Stimulated activated CD8-positive, alpha-beta memory T cell treated with anti-CD3 and anti-CD28 coated beads, Interleukin-7, amount 100 ng/mL, for 48 hours (primary cell): ENCODE measurements at places on chromosomes 13 and 19.

GRCh38 chr13:106491928-106492587, 43.4 kb downstream of the EFNB2 start:
- DNase-seq, result no peak

GRCh38 chr13:20193162-20193906, 596 bp upstream of the GJB2 start:
- no peak for DNase-seq

DNA sequence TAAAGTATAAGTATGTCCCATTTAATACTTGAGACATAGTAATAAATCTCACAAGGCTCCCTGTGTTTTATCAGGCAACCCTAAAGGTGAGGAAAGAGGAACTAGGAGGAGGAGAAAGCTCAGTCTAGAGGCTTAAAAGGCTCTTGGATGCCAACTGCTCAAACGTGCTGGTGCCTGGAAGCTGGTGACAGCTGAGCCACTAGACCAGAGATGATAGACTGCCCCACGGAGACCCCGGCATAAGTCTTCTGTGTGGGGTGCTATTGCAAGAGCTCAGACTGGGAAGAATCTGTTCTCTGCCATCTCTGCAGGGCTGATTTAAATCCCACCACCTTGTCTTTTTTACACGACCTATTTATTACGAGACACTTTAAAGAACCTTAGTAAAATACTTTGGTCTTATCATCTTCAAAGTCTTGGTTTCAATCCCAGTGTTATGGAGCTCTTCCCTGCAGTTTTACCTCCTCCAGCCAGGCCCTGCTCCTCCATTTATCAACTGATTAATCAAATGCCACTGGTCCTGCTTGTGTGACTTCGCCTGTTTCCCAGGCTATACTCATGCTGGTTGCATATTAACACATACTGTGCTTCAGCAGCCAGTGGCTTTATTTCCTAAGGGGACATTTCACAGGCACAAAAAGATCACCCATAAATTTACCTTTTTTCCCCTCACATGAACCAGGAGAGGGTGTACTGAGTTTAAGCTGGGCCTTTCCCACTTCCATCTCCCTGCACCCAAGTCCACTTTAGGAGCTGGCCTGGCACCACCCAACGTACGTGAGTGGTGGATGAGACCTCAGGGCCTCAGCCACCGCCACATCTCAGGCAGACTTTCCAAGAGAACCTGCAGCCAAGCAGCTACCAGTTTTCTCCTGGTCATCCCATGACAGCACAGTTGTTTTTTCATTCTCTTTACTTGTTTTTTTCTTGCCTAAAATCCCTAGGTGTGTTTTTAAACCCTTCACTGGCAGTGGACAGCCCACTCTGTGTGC, 7.8 kb upstream of the ATP12A start:
- no peak for DNase-seq

- no peak for DNase-seq
These were observed 371.1 kb downstream of the PCDH9 start for GRCh38 chr13:66859078-66859477.

DNA sequence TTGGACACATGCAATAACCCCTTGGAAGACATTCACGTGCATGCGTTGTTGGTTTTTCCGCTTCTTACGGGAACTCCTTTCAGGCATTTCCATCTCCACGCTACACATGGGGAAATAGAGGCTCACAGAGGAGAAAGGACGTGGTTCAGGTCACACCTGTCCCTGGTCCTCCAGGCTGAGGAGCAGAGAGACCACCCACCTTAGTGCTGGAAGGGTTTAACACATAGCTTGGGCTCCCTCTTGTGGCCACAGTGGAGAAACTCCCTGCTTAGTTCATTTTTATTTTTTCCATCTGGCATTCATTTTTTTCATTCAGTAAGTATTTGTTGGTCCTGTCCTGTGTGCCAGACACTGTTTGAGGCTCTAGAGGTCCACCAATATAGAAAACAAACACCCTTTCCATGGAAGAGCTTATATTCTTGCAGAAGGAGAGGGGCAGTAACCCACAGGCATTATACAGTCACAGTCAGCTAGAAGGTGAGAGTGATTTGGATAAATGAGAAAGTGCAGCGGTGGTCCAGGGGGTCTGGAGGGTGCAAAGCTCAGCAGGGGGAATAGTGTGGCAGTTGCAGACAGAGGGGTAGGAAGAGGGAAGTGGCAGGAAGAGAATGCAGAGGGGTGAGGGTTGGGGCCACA, 24.2 kb upstream of the TTYH1 start:
- peak; percentile 45 for DNase-seq

DNA sequence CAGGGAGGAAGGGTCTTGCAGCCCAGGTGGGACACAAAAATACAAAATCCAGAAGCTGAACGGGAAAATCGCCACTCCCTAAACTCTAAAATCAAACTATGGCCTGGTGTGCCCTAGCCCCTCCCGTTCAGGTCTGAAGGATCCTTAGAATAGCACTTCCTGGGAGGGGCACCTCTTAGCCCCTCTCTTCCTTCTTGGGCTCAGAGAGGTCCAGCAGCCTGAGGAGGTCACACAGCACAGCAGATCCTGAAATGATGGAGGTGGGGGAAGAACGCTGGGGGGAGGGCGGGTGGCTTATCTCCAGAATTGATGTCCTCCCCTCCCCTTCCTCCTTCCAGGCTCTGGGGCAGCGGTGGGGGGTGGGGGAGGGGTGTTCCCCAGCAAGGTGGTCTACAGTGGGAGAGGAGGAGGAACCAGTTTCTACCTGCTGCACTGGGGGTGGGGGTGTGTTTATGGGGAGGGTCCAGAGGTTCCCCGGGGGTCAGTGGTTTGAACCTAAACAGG, 1.9 kb downstream of the DIRAS1 start:
- DNase-seq, result no peak

DNA sequence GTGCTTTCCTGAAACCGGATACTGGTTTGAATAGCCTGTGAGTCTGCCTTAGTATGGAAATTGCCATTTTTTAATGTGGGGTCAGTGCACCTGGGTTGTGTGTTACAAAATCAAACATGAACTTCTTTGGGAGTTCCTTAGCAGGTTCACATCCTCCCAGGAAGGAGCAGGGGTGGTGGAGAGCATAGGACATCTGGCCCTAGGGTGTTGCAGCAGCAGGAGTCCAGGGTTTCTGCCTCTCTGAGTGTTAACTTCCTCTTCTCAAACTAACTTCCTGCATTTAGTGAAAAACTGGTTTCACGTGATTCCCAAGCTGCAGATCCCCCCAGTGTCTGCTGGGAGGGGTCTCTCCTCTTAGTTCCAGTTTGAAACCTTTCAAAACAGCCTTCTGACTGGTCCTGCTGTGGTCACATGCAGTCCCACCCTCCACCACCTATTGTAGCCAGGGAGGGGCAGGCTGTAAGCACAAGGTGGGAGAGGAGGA, 7.2 kb downstream of the RNASEH2B start:
- no peak for DNase-seq

DNA sequence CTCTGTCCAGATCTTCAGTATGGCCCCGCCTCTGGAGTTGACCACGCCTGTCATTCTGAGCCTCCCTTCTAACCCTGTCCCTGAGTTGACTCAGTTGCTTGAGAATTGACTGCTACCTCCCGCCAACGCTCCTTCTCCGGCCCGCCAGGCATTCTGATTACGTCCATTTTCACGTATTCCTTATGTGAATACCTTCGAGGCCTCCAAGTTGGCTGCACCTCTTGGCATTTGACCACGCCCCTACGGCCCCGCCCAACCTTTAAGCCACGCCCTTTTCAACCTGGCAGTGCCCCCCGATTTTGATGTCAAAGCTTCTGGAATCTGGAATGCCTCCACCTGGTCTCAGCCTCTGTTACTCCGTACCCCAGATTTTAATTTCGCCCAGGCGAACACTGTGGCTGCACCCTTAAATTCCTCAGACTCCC, 1.7 kb upstream of the EML2 start:
- DNase-seq, result peak; percentile 34

DNA sequence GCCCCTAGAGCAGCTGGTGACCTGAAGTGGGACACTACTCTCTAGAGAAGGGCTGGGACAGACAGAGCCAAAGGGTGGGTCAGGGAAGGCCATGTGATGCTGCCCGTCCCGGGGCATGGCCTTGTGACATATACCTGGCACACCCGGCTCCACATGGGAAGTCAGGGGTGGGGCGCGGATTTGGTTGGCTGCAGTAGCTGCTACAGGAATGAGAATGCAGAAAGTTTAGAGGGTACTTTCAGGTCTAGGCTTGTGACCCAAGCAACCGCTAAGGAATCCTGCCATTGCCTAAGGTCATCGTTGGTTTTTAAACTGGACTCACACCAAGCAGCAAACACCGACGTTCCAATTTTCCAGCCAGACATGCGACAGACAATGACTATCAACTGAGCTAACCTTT, 25.9 kb downstream of the RCBTB2 start:
- no peak for DNase-seq

DNA sequence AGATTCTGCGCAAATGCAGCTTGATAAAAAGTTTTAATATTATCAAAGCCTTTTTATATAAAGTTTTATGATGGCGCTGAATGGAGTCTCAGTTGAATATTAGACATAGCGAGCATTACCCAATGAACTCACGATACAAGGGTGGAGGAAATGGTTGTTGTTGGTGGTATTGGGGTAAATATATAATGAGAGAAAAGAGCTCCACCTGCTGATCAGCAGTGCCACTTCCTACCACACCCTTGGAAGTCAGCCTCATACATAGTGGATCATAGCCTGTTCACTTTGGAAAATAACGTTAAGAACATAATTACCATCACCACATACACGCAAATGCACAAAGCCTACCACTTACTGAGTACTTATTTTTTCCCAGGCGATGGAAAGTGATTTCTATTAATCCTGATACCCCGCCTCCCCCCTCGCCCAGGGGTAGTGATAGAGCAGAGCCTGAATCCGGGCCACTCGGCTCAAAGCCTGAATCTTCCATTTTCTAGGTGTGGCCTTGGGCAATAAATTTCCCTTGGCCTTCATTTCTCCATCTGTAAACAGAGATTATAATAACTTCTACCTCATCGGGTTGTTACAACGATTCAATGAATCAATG, 358.3 kb downstream of the KLF5 start:
- DNase-seq, result no peak

DNA sequence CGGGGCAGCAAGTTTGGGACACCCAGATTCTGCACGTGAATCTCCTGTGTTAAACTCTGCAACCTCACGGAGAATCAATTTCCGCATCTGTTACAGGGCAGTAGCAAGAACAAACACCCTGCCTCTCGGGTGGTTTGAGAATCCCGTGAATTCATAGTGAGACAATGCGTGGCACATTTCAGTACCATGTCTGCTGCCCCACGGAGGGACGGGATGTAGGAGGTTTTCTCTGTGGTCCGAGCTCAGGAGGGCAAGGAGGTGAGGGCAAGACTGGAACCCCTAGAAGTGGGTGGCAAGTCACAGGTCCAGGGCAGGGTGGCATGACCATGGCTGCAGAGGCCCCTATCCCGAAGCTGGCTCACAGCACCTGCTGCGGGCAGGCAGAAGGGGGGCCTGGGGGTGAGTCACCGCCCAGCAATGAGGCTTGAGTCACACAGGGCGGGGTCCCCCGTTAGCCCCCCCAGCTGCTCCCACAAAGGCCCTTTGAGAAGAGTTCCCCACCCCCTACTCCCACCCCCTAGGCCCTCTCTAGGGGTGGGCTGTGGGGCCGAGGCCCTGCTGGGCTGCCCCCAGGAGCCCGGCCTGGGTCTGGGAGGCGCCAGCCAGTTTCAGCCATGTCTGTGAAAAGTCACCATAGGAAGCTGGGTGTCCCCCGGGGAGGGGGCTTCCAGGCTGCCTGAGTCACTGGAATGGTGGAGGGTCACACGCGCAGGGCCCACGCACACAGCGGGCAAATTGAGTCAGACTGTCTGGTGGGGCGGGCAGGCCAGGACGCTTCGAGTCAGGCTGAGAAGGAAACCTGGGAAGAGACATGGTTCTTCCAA, 25.8 kb upstream of the NANOS3 start:
- DNase-seq, result no peak

GRCh38 chr13:51004111-51004865, 94.7 kb downstream of the RNASEH2B start:
- no peak for DNase-seq

GRCh38 chr13:30510091-30510490, 44.4 kb upstream of the HMGB1 start:
- DNase-seq, result no peak

- no peak for DNase-seq
These were observed 174.4 kb downstream of the SLC7A1 start for GRCh38 chr13:29421118-29421517.

- no peak for DNase-seq
These were observed 90.2 kb downstream of the RAB20 start for GRCh38 chr13:110471156-110471832.

- no peak for DNase-seq
These were observed 2.3 kb upstream of the FTL start for GRCh38 chr19:48962849-48963165.

DNA sequence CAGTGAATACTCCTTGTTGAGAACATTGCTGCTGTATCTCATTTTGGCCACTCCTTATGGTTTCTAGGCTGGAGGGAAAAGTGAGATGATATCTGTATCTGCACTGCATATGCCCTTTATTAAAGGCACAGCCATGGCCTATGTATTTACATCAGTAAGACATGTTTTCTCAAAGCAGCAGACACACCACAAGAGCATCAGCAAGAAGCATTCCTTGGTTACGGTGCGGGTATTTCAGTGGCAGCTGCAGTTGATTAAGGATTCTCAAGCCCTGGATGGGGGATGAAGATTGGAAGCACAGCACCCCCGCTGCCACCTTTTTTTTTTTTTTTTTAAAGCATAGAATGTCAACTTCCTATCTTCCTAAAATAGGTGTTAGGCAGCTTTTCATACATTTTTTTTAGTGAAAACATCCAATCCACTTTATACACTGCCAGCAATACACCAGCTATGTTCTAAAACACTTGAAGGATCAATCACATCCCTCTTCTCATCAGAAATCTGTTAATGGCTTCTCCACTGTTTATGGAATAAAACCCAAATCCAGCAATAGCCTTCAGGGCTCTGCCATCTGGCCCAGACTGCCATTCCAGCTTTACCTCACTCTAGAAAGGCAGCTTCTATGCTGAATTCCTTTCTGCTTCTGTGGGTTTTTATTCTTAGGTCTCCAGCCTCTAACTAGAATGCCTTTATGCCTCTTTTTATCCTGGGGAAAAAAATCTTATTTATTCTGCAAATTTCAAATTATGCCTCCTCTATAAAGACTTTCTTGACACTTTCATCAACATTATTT, 331.0 kb downstream of the DNAJC15 start:
- no peak for DNase-seq

DNA sequence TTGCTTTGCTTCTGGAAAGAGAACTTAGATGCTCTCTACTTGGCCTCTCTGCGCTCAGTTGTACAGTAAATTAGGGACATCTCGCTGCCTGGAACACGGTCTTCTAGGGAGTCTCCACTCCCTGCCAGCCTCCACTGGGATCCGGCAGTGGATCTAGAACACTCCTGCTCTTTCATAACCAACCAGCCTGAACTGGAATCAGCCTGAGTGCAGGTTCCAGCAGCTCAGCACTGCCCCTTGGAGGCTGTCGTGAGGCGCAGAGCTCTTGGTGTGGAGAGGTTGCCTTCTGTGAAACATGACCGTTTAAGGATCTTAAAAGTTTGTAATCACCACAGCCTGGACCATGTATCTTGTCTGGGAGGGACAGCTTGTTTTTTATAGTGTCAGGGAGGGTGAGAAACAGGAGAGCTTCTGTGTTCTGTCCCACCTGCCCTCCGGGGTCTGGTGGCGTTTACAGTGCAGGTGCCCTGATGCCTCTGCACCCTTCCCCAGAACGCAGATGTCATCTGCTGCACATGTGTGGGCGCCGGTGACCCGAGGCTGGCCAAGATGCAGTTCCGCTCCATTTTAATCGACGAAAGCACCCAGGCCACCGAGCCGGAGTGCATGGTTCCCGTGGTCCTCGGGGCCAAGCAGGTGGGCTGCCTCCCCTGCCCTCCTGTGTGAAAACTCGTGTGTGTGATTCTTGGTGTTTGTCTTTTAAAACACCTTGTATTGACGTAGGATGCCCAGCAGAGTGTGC, 24.8 kb downstream of the UPF1 start:
- no peak for DNase-seq

GRCh38 chr13:82294226-82294625, 1588.0 kb downstream of the SLITRK1 start:
- no peak for DNase-seq
